Neuronal stem cell (in vitro differentiated cells): ENCODE measurements at places on chromosomes 2 and 18.

- DNase-seq: no peak
Measured at GRCh38 chr18:9885170-9886004, at the start of gene TXNDC2. Gene TXNDC2, plus strand, starts transcription at chr18:9885973. Its CDS starts 708 bp downstream, at chr18:9886681.

- no peak for DNase-seq
Measured at GRCh38 chr2:215839816-215840215, 173.5 kb downstream of the MREG start.

GRCh38 chr2:84996909-84997308, 25.9 kb downstream of the KCMF1 start:
- DNase-seq: no peak

DNA sequence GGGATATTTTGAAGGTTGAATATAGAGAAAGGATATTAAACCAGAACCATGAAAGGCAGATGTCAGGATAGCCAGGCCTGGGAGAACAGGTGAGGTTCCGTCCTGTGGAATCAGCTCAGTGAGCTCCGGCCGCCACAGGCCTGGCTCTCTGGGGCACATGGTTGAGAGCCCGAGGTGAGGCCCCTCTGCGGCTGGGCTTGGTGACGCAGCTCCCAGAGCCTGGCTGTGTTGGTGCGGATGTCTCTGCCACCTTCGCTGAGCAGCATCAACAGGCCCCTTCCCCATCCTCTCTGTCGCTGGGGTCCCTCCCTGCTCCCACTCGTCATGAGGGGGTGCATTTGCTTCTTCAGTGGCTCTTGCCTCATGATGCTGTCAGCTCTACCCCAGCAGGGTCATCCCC, 70.7 kb upstream of the PXDN start:
- no peak for DNase-seq

GRCh38 chr18:80254971-80255500, 7.7 kb upstream of the PARD6G start:
- DNase-seq: no peak

DNA sequence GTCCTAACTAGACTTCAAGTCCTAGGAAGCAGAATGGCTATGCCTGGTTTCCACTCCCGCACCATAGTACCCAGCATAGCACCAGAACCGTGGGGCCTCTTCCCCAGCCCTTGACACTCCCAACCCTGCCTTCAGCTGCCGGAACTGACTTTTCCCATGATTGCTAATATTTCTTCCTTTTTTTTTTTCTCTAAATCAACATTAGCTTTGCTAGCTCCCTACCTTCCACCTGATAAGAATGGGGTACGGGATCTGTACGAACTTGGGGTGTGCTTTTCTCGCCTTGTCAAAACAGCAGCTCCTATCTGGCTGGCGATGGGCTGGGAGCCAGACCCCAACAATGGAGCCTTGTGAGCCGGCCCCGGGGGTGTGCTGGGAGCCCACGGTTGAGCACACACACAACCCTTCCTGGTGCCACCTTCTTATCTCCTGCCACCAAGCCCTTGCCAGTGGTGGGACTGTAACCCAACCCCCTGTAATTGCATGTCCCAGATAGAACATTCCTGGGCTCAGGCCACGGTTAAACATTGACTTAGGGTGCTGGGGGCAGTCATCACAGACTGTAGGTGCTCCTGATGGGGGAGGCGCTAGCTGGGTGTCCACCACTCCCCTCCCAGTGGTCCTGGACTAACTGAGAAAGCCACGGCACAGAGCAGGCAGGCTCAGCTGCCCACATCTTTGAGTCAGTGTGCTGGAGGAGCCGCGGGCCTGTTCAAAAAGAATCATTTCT, 213.0 kb upstream of the HAAO start:
- DNase-seq: no peak

GRCh38 chr18:60506682-60507081, 134.1 kb upstream of the MC4R start:
- DNase-seq: no peak

GRCh38 chr2:186294248-186294888, 191.7 kb upstream of the ZC3H15 start:
- no peak for DNase-seq

GRCh38 chr2:135709992-135710391, 31.7 kb upstream of the UBXN4 start:
- peak; percentile 56 for DNase-seq

GRCh38 chr2:168185583-168186274, 61.7 kb downstream of the STK39 start:
- no peak for DNase-seq

DNA sequence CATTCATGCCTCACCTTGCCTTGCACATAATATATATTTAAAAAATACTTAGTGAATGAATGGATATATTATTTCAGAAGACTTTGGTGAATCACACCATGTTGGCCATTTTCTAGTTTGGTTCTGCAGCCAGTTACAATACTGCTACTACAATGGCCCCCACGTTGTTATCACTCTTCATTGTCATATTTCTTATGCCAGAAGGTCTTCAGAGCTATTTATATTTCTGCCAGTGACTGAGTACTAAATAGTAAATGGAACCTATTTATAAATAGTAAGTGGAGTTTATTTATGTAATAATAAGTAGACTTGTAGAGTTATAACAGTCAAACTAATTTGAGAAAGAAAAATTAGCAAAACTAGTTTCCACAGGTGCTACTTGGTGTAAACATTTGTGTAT, 516.6 kb upstream of the SYT4 start:
- no peak for DNase-seq

GRCh38 chr2:48362515-48362914, 167.4 kb upstream of the STON1 start:
- DNase-seq: no peak

- DNase-seq: no peak
Measured at GRCh38 chr2:121355488-121355887, 70.5 kb upstream of the TFCP2L1 start.

DNA sequence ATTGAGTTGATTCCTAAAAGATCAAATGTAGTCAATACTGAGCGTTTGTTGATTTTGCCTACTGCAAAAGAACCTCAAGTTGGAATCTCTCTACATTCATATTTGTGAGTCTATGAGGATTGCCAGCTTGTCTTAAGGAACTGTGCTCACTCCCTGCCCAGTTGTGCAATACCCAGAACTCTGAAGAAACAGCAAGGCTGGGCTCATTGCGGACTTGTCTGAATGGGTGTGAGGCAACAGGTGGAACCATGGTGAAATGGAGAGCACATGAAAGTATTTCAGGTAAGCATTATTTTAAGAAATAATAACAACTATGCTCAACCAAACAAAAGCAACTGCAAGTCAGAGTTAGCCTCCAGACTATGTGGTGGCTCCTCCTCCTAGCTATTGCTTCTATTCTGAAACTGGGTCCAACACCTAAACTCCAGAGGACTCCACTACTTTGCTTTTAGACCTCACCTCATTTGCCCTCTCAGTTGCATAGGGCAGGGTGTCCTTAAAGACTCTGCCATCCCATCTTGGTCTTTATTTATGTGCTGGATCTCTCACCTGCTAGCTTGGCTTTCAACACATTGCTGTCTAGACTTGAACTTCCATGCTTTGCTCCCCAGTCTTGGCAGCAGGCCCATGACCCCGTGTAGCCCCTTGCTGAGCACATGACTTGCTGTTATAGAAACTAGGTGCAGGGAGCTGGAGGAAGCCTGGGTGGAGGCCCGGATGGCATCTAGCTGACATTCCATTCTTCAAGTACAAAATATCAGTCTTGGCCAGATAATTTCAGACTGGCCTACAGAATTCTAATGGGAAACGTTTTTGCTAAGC, 94.8 kb upstream of the ARL5A start:
- no peak for DNase-seq

- no peak for DNase-seq
Measured at GRCh38 chr2:69939722-69940121, 21.7 kb downstream of the ASPRV1 start.

GRCh38 chr18:76558881-76559667, 64.0 kb upstream of the ZNF516 start:
- no peak for DNase-seq

- DNase-seq: no peak
Measured at GRCh38 chr2:1640301-1641135, 103.8 kb downstream of the PXDN start.
